Activated CD4-positive, alpha-beta T cell treated with anti-CD3 and anti-CD28 coated beads, Interleukin-2, amount 50 U/mL, for 48 hours (primary cell): ENCODE measurements at places on chromosomes 11 and 22.

DNA sequence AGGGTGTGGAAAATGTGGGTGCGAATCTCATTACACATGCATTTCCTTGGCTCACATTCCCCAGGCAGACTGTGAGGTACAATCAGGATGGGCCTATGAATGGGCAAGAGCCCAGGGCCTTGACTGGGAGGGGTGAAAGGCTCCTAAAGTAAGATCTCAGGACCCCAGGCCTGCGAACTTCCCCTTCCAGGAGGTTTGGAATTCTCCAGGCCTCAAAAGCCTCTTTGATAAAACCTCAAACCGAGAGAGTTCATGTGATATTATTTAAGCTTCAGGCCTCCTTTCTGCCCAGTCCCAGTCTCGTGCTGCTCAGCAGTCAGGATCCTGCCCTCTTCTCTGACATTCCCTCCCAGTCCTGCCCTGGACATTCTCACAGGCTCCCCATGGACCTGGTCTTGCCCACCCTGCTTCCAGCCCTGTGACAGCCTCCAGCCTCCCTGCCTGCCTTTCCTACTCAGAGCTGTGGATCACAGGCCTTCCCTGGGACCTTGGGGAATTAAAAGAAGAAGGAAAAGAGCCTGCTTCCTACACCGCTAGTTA, 37.3 kb upstream of the TEAD1 start:
- no peak for DNase-seq

- no peak for DNase-seq
These were observed 111.0 kb downstream of the DBX1 start for GRCh38 chr11:20049231-20049630.

GRCh38 chr11:29449281-29450074, 567.4 kb downstream of the KCNA4 start:
- no peak for DNase-seq

DNA sequence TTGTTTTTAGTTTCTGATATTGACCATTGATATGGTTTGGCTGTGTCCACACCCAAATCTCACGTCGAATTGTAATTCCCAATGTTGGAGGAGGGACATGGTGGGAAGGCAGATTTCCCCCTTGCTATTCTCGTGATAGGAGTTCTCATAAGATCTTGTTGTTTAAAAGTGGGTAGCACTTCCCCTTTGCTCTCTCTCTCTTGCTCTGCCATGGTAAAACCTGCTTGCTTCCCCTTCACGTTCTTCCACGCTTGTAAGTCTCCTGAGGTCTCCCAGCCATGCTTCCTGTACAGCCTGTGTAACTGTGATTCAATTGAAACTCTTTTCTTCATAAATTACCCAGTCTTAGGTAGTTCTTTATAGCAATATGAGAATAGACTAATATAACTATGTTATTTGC, 203.6 kb upstream of the CHORDC1 start:
- no peak for DNase-seq

GRCh38 chr11:62324731-62325556, 12.3 kb upstream of the ASRGL1 start:
- DNase-seq, result peak; percentile 74

GRCh38 chr11:120337355-120338106, 1.3 kb downstream of the ARHGEF12 start:
- no peak for DNase-seq

DNA sequence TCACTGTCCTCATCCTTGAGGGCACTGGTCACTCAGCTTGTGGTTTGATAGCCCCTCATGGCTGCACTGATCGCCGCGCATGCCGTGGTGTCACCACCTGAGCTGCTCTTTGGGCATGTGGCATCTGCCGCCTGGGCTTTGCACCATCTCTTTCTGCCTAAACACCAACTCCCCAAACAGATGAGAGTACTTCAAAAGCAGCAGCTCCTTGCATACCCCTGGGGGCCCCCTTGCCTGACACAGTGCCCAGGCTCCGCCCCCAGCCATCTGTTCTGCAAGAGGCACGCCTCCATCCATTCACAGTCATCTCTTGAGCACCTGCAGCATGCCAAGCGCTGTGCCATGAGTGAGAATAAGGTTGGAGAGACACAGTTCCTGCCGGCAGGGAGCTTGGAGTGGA, 104.5 kb upstream of the B3GAT1 start:
- DNase-seq, result no peak

DNA sequence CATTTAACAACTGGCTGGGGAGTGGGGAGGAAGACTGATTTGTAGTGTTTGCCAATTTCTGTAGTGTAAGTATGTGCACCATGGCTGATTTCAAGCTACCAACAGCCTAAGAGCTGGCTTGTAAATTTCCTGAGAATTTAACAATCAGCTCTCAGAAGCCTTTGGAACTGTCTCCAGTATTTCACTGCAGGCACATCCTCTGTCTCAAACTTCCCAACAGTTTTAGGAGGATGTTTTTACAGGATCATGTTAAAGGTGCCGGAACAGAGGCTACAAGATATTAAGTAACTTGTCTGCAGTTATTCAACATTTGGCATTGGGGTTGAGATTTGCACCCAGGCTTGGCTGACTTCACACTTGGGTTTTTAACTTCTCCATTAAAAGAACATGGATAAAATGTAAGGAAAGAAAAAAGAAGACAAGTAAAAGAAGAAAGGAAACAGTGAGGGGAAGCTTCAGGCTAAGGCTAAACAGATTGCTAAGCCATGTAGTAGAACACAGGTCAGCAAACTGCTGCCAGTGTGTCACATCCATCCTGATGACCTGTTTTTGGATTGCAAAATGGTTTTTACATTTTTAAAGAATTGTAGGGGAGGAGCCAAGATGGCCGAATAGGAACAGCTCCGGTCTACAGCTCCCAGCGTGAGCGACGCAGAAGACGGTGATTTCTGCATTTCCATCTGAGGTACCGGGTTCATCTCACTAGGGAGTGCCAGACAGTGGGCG, 204.8 kb upstream of the SESN3 start:
- no peak for DNase-seq

GRCh38 chr22:47807506-47807905, 1045.1 kb downstream of the TBC1D22A start:
- DNase-seq, result no peak

GRCh38 chr11:63769714-63770455, 1.3 kb upstream of the ZFTA start:
- DNase-seq, result no peak

GRCh38 chr11:78727816-78728215, 153.2 kb upstream of the NARS2 start:
- no peak for DNase-seq

DNA sequence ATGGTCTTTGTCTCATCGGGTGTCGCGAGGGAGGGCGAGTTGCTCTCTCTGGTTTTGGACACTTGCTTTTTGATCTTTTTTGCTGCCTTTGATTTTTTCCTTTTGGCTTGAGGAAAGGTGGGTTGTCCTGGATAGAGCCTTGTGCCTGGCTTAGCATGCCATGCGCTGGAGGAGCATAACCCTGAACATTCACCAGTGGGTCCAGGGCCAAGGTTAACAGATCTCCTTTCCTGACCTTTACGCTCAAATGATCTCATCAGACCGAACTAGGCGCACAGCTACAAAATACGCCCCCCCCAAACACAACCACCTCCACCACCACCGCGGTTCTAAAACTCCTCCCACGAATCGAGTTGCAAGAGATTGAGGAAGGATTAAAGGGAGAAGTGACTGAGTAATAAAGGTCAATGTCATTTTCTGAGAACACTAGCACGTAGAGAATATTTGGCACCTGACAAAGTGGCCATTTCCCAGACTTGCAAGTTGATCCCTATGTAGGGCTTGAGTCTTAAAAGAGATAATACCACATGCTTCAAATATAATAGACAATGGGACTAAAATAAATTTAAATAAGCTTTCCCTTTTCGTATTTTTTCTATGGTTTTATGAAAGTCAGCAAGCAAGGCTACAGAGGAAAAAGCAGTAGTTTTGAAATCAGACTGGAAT, 48.7 kb upstream of the CADM1 start:
- DNase-seq, result no peak

DNA sequence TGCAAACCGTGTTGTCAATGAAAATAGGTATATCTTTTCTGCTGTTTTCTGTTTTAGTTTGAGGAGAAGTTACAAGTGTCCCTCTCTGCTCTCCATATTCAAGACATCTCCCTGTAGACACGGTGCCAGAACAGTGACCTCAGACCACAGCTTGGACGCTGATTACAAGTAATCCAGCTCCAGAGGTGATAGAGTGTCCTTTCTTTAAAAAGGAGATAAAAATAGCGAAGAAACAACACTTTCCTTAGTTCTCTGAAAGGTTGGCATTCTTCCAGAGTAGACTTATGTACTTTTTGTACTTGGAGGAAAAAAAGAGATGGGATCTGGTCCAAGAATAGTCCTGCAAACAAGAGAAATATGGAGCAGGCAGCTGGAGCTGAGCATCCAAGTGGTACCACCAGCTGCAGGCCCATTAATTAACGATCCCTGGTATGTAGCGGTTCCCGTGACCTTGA, 43.0 kb upstream of the WT1 start:
- DNase-seq, result no peak

GRCh38 chr11:65958774-65959420, 2.6 kb upstream of the SART1 start:
- DNase-seq, result no peak

- DNase-seq, result peak; percentile 35
These were observed 14.1 kb downstream of the DCPS start for GRCh38 chr11:126317756-126318573.

DNA sequence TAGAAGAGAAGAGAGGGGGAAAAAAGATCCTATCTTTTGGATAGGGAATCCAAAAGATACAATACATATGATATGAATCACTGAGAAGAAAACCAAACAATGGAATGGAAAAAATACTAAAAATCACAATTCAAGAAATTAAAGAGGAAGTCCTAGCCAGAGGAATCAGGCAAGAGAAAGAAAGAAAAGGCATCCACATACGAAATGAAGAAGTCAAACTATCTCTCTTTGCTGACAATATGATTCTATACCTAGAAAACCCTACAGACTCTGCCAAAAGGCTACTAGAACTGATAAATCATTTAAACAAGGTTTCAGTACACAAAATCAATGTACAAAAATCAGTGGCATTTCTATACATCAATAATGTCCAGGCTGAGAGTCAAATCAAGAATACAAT, 91.4 kb downstream of the EFCAB6 start:
- DNase-seq, result no peak

DNA sequence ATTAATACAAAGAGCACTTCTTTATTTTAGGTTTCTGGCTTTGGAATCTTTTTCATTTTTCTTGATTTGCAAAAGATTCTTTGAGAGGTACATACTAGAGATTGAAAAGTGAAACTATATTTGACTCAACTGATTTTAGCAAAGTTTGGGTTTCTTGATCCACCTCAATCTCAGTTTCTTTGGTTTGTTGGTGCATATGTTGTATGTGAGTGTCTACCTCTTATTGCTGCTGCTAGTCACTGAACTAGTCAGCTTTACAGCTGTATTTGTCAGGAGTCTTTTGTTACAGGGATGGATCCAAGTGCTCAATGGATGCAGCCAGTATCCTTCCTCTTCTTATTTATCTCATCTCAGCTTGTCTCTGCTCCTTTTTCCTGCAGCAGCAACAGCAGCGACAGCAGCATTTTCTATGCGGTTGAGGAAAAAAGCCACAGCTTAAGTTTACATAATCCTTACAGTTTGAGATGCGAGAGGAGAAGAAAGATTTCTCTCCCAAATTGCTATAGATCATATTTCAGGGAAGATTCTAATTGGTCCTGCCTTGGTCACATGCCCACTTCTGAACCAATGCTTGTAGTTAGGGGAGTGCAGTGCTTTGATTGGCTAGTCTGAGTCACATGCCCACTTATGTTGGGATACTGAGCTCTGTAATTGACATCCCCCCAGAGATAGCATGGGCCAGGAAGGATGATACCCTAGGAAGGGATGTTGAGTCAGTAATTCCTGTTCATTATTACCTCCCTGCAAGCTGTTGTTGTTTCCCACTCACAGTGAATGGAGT, 10.0 kb upstream of the ZNRF3 start:
- DNase-seq, result no peak

DNA sequence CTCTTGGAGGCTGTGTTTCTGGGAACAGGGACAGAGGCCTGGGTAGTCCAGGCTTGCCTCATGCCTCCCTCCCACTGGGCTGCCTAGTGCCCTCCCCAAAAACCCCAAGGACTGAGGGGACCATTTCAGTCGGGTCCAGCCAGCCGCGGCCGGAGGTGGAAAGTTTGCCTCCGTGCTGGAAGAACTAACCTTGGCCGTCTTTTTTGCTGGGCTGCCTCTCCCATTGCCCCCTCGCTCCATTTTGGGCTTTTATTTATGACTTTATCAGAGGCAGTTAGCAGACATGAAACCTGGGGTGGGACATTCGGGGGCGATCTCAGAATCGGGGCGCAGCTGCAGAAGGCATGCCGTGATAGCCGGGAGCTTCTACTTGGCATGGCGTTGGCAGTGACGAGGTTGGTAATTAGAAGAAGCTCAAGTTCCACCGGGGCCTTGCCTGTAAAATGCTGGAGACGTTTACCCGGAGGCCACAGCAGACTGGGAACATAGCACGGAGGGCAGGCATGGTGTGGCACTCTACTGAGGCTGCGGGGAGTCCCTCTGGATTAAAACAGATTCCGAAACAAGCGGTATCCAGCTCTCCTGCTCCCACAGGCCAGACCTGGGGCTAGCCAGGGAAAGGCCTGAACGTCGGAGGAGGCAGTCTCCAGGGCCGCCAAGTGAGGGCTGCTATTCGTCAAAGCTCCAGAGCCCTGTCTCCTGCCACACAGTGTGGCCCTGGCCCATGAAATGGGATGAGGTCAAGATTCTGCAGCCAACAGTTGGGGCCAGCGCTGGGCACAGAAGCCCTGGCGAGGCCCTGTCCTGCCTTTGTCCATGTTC, 76.4 kb upstream of the PPARA start:
- no peak for DNase-seq

DNA sequence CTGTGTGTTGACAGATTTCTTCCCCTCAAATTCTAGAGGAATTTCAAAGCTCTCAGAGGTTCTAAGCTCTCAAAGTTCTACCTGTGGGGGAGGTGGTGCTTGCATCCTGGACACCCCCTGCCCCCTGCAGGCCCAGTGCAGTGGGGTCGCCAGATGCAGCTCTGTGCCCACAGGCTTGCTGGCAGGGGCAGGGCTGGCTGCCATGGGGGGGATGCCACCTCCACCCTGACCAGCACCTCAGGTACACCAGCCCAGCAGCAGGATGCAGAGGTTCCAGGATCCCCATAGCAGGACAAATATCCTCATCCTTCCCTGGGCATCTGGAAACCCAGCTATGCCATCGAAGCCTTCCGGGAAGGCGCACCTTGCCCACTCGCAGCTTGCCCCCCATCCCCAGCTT, 91.1 kb downstream of the BRD1 start:
- DNase-seq, result no peak

GRCh38 chr22:48669986-48670716, 1157.5 kb downstream of the BRD1 start:
- DNase-seq, result no peak

DNA sequence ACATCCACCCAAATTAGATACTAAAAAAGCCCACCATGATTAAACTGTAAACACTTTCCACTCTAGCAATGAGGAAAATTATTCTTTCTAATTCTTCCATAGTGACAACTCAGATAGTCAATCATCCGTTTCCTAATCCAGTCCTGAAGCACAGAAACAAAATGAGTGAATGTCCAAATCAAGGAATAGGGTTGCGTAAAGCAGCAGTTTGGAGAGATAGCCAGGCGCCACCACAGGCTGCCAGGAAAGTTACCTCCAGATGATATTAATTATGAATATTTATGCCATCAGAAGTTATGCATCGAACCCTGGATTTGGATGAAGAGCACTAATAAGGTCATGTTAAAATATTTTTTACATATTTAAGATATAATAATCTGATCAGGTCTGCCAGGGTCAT, 63.2 kb downstream of the ETS1 start:
- no peak for DNase-seq
